ENCODE measurements at places on chromosomes 4 and X.

GRCh38 chrX:45845142-45845541, 644.5 kb upstream of the DIPK2B start:
- DNase-seq: no peak

DNA sequence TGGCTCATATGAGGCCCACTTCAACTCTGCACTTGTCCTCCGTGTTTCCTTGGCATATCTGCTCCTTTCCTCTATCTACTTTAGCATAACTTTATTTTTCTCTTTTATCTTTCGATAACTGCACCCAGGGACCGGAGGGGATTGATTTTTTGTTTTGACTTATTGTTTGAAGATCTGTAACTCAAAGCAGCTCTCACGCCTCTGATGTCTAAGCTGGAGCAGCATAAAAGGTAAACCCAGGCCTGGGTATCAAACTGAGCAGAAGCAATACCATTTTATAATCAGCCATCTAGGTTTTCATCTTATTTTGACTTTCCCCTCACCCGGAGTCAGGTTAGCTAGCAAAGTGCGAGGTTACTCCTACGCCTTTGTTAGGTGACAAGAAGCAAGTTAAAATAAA, 28.4 kb downstream of the LEF1 start:
- DNase-seq: no peak

GRCh38 chrX:112636951-112637581, 42.7 kb downstream of the LHFPL1 start:
- no peak for DNase-seq

- DNase-seq: no peak
Measured at GRCh38 chr4:20639346-20639745, 60.9 kb upstream of the PACRGL start.

DNA sequence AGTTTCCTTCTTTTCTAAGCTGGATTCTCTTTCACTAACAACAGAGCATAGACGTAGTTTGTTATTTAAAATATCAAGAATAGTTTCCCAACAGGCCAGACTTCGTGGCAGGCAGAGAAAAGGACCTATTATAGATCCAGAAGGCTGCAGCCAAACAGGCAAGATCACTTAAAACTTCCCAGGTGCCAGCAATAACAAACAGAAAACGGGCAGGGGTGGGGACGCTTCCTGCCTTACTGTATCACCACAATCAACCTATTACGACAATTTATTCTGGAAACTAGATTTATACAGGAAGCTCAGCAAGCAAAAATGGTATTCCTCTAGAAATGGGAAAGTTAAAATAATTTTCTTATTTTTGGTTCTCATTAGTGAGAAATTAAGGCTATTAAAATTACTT, 22.1 kb downstream of the RWDD4 start:
- DNase-seq: no peak

DNA sequence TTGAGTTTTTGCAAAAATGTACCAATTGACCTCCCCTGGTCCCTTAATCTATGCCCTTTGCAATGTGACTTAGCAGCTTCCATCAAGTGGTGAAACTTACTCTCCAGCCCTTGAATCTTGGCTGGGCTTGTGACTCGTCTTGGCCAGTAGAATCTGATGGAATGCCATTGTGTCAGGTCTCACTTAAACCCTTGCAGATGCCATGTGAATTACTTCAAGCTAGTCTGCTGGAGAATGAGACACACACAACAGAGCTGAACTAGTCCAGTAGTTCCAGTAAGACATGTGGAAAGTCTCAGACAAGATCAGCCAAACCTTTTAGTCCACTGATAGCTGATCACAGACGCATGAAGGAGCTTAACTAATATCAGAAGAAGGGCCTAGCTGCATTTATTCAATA, 567.8 kb upstream of the CPEB2 start:
- DNase-seq: peak; percentile 35
